Amygdala (tissue), 56 donors: ENCODE measurements at places on chromosomes 1 and 21.

- no peak for DNase-seq
Observed at GRCh38 chr1:160761886-160762285, 22.8 kb downstream of the SLAMF7 start.

GRCh38 chr1:205610036-205610435 is 21.8 kb downstream of the ELK4 start:
- no peak for DNase-seq

- DNase-seq = no peak
Observed at GRCh38 chr1:107678993-107679392, 286.0 kb downstream of the VAV3 start.

DNA sequence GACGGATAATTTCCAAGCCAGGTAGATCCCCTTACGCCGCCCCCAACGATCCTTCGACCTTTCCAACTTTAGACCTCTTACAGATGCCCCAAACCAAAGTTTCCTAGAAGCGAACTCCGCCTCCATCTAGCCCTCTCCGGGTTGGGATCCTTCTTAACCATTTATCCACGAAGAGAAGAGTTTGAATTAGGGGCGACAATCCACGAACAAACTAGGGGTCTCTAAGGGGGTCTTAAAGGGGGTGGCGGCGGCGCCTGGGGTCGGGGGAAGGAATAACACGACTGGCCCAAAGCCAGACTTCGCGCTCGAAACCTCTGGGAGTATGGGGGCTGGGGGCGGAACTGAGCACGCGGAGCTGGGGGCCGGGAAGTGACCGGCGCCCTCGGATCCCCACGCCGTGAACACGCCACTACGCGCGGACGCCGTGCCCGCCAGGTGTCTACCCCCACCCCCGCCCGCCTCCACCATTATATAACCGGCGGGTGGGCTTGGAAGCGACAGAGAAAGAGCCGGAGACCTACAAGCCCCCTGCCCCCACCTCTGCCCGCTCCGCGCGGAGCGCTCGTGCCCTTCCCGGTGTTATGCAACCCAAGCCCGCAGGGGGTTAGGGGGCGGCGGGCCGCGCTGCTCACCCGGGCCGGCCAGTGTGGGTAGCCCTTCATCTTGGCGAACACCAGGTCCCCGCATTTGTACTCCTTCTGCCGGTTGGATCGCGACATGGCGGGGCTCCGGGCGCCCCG is 594 bp downstream of the HDGF start:
- DNase-seq = no peak

GRCh38 chr1:210250998-210251679 is 18.5 kb downstream of the SERTAD4 start:
- peak; percentile 81 for DNase-seq

DNA sequence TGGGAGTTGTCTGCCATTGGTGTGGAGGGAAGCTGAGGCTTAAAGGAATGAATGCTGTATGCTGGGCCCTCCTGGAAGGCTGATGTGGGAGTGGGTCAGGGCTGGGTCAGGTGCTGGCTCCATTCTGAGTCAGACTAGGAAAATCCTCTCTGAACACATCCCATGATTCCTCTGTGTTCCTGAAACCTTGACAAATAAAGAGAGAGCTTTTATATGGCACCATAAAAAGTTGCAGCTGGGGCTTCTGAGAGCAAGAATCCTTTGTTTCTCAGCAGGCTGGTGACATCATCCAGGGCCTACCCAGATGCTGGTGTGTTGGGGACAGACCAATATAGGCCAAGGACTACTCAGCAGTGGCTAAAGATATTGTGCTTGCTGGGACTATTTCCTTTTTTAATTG is 27.8 kb upstream of the NFASC start:
- DNase-seq = no peak

DNA sequence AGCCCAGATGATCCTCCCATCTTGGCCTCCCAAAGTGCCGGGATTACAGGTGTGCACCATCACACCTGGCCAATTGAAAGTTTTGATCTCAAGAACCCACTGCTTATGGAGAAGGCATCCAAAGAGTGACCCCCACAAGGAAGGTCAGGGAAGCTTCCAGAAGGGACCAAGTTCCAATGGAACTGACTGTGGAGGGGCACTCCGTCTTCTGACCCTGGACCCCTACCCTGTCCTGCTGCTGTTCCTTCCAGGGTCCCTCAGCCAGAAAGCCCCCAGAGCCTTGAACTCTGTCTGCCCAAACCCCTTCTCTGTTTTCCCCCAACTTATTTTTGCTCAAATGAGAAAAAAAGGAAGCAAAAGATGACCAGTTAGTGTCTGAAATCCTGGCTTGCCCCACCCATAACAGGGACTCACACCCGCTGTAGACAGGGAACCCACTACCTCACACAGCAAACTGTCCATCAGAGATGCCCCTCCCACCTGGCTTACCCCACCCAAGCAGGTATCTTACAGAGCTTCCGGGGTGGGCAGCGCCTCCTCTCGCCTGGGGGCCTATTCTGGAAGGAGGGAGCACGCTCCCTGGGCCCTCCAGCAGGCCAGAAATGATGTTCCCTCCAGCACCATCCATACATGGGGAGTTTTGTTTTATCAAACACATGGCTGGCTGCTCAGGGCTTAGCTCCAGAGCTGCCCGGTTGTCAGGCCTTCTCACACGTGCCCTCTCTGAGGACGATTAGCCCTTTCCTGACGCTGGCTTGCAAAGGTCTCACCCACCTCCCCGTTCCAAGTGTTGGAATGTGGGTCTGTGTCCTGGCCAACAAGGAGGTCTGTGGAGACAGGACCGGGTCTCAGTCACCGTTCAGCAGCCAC is 3.1 kb upstream of the WNT3A start:
- DNase-seq = no peak

- peak; percentile 39 for DNase-seq
Observed at GRCh38 chr1:10943991-10944730, 68.3 kb upstream of the TARDBP start.

- peak; percentile 31 for DNase-seq
Observed at GRCh38 chr1:54542120-54542961, 5.7 kb upstream of the ACOT11 start.

- DNase-seq = no peak
Observed at GRCh38 chr1:21670956-21671902, 2.1 kb upstream of the RAP1GAP start.

GRCh38 chr1:212549503-212550017 is 59.0 kb upstream of the ATF3 start:
- no peak for DNase-seq

- no peak for DNase-seq
Observed at GRCh38 chr1:116253566-116254382, 119.3 kb upstream of the ATP1A1 start.

DNA sequence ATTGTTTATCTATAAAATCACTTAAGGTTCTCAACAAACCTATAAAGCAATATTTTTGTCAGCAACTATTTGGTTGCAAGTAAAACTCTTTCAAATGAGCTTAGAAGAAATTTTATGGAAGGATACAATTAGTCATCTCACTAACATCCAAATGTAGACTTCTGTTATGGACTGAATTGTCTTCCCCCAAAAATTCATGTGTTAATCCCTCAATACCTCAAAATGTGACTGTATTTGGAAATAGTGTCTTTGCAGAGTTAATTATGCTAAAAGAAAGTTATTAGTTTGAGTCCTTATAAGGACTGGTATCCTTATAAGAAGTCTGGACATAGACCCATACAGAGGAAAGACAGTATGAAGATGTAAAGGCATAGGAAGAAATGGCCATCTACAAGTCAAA is 357.8 kb upstream of the PRMT6 start:
- DNase-seq = no peak

DNA sequence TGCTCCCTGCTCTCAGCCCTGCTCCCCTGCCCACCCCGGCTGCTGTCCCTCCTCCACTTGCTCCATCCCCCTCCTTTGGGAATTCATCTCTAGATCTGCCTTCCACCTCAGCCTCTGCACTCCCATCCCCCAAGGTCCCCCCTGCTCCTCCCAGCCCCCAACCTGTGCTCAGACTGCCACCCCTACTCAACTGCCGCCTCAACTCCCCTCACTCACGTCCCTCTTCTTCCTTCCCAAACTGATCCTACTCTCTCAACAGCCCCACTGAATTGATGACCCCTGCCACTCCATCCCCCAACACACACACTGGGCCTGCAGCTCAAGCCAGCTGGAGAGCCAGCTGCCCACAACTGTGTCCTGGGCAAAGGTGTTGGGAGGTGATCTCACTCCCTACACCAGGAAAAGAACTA is 15.8 kb upstream of the ETV3L start:
- DNase-seq = no peak

- DNase-seq = no peak
Observed at GRCh38 chr1:29838738-29839320, 602.5 kb downstream of the PTPRU start.

- no peak for DNase-seq
Observed at GRCh38 chr1:156394835-156395461, 25.9 kb downstream of the RHBG start.

- DNase-seq = no peak
Observed at GRCh38 chr1:245051349-245052221, 103.2 kb upstream of the KIF26B start.

DNA sequence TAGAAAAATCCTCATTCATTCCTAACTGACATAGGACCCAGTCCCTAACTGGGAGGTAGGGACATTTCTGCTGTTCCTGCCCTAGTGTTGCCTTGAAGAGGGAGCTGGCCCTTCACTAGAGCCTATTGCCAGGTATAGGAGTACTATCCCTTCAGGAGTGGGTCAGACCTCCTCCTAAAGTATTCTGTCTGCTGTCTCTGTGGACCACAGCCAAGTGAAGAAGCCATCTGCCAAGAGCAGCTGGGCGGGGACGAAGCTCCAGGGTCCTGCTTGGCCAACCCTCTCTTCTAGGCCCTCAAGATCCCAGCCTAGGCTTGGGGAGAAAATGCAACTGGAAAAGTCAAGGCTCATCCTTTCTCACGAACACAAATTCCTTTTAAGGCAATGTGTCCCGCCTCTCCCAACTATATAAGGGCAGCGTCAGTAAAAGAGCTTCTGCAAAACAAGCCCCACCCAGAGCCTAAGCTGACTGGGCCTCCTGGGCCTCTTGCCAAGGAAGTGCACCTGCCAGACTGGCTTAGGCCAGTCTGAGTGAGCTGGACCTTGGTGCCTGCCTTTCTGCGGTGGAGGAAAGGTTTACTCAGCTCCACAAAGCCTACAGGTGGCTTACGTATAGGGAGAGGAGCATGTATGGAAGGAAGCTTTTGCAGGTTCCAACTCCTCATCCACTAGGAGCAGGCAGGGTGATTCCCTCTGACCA is 638 bp upstream of the TUFT1 start:
- DNase-seq = peak; percentile 22

DNA sequence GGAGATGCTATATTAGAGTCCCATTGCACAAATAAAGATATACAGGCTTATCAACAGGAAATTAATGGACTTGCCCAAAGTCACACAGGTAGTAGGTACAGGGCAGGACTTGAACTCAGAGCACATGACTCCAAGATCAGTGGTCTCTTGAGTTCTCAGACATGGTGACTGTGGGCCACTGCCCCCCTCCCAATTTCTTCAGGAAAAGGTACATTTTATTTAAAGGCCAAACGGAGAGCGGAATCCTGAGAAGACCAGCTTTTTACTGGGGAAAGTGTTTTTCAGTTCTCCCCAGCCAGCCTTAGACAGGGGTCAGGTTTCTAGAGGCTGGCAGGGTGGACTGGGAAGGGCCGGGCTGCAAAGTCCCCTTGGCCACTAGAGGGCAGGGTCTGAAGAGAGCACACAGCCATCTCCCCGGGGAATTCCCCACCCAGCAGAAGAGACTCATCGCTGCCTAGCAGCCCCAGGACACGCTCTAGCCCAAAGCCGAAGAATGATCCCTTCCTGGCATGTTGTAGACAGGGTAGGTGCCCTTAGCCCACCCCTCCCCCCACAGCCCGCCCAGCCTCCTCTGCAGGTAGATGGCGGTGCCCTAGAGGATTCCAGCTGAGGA is 29.7 kb downstream of the ACP6 start:
- peak; percentile 20 for DNase-seq

DNA sequence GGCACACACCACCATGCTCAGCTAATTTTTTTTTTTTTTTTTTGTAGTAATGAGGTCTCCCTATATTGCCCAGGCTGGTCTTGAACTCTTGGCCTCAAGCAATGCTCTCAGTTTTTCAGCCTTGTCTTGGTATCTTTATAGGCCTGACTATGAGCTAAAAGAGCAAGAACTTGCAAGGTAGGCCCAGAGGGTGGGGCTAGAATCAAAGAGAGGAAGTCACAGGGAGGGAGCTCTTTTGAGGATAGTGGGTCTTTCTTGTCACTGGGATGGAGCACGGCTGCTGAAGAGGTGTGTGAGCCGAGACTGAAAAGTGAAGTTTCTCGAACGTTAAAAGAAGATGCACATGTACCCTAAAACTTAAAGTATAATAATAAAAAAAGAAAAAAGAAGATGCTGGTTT is 260.0 kb upstream of the BEND5 start:
- no peak for DNase-seq

- no peak for DNase-seq
Observed at GRCh38 chr21:35868869-35869223, 191.5 kb downstream of the SETD4 start.

- DNase-seq = no peak
Observed at GRCh38 chr21:32914424-32915039, 111.2 kb upstream of the OLIG2 start.

- no peak for DNase-seq
Observed at GRCh38 chr1:232445361-232446106, 184.4 kb downstream of the SIPA1L2 start.

- DNase-seq = no peak
Observed at GRCh38 chr21:42248783-42249597, 30.1 kb downstream of the ABCG1 start.

- no peak for DNase-seq
Observed at GRCh38 chr1:177770096-177770495, 199.8 kb downstream of the SEC16B start.

DNA sequence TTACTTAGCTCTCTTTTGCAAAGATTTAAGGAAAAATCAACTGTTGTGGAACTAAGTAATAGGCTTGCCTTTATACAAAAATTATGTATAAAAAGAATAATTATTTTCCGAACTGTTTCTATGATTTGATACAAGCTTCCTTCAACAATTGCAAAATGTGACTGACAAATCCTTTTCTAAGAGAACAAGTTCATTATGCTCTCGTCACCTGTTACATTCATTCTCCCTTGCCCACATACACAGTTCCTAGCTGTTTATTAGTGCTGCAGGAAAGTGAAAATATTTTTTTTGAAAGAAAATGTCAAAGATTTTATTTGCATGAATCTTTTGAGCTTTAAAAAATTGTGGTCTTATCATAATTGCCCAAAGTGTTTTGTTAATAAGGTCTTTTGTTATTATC is 466.2 kb downstream of the USP25 start:
- DNase-seq = no peak

DNA sequence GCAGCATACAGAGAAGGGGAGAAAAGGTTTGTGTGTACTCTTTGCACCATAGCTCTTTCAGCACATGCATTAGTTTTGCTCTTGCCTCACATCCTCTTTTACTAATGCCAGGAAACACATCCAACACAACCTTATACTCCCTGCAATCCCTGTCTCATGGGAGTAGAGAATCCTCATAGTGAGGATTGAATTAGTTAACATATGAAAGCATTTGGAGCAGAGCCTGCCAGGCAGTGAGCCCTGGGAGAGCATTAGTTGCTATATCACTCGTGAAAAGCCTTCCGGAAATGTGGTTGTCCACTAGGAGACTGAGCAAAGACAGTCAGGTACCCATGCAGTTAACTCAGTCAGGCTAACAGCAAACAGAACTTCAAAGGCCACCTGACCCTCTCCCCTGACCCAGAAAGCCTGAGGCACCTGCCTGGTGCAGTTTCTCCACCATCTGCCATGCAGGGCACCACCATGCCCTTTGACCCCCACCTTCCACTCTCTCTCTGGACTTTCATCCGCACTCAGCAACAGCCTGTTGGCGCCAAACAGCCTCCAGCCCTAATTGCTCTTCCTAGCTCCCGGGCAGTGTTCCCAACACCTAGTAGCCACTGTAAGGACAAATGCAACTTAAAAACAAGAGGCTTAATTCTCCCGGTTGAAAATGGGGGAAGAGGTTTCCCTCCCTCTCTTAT is 14.9 kb upstream of the AGT start:
- DNase-seq = no peak

- DNase-seq = no peak
Observed at GRCh38 chr1:6842301-6842700, 57.0 kb downstream of the CAMTA1 start.
